Melanocyte of skin (primary cell): ENCODE measurements at places on chromosomes 11 and 22. TPM values are rescaled to one million over a fixed set of nuclear protein-coding genes. Genes with fewer than 3 reads are reported as not detected.

Gene RBFOX2
- total RNA-seq, result 75.4 and 112 TPM in 2 replicates

Gene KLHDC7B
- not detected in 2 replicates for total RNA-seq

Gene TNNI2
- total RNA-seq, result not detected in 2 replicates

Gene CLTCL1
- 3.0 and 4.9 TPM in 2 replicates for total RNA-seq

Gene LARGE2
- total RNA-seq, result not detected in 2 replicates

Gene DBX1
- total RNA-seq, result not detected in 2 replicates
